Stimulated activated effector memory CD8-positive, alpha-beta T cell treated with anti-CD3 and anti-CD28 coated beads, Interleukin-12 subunit alpha, Interleukin-12 subunit beta, amount 100 ng/mL, for 72 hours (primary cell): ENCODE measurements at places on chromosomes 11 and 22.

DNA sequence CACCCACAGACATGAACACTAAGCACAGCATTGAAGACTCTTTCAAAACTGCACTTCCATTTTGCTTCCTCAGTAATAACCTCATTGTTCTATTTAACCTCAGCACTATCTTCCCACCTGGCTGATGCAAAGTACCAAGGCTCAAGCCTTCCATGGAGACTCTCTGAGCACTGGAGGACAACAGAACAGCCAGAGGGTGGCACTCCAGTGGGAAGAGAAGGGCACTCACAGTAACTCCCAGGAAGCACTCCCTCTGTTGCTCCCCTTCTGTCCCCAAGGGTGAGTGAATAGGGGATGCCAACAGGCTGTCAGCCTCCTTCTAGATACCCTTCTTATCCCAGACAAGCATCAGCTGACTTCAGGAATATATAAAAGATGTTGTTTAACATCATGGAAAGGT, 3.5 kb downstream of the ME3 start:
- DNase-seq, result no peak

GRCh38 chr11:66904055-66904454, 47.2 kb downstream of the LRFN4 start:
- DNase-seq, result no peak

- DNase-seq, result no peak
These were observed 5.7 kb downstream of the AMOTL1 start for GRCh38 chr11:94773842-94774241.

- DNase-seq, result no peak
These were observed 164.2 kb downstream of the FAM76B start for GRCh38 chr11:95625164-95625900.
